ENCODE measurements at places on chromosomes 1 and 21.

DNA sequence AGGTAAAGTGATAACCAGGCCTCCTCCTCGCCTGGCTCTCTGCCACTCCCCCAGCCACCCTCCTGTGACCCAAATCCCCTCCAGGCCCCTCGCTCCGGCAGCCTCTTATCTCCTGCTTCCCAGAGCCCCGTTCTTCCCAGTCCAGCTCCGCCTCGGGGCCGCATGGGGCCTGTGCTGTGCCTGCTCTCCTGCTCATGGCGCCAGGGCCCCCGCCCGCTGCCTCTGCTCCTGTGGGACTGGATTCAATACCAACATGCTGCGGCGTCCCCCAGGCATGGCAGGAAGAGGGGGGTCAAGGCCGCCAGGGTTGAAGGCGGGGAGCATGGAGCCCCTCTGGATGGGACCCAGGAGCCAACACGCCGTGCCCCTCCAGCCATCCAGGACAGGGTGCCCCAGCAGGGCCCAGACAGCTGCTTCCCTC lies 213.0 kb upstream of the VAMP3 start:
- DNase-seq, result no peak

- no peak for DNase-seq
Observed at GRCh38 chr21:45945066-45945867, 36.3 kb upstream of the COL6A1 start.

- DNase-seq, result no peak
Observed at GRCh38 chr1:187516874-187517273, 688.1 kb downstream of the PLA2G4A start.

DNA sequence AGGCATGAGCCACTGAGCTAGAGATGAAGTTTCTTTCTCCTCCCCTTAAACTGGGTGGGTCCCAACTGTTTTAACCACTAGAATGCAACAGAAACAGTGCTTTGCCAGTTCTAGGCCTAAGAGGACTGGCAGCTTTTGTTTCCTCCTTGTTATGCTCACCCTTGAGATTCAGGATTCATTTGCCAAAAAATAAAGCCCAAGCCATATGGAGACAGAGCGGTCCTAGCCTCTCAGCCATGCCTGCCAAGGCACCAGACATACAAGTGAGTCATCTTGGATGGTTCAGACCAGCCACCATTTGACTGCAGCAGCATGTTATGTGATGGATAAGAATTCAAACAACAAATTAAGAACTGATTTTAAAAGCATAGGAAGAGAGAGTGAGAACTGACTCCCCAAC lies 38.1 kb upstream of the STUM start:
- DNase-seq, result no peak

DNA sequence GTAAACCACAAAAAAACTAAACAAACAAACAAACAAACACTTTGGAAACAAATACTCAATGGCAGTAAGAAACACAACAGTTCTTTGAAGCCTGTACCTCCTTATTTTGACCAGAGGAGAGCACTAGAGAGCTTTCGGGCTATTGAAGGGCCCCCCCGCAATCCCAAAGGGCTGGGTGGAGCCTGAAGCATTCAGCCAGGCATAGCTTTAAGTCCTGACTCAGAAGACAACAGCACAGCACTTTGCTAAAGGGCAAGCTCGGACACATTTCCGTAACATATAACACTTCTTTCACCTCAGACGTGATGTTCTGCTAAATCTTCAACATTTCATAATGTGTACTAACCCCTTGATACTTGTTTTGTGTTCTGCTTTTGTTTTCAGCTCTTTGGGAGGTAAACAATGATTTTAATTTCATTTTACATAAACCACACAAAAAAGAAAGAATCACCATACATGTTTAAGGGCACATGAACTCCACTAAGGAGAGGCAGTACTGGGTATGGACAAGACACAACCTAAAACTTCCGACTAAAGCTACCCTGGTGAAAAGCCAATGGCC lies 9.7 kb upstream of the SHCBP1L start:
- DNase-seq, result peak; percentile 51

GRCh38 chr1:225845571-225846259 lies 35.8 kb downstream of the EPHX1 start:
- peak; percentile 77 for DNase-seq

- DNase-seq, result peak; percentile 37
Observed at GRCh38 chr1:175221557-175222175, 29.1 kb upstream of the KIAA0040 start.

DNA sequence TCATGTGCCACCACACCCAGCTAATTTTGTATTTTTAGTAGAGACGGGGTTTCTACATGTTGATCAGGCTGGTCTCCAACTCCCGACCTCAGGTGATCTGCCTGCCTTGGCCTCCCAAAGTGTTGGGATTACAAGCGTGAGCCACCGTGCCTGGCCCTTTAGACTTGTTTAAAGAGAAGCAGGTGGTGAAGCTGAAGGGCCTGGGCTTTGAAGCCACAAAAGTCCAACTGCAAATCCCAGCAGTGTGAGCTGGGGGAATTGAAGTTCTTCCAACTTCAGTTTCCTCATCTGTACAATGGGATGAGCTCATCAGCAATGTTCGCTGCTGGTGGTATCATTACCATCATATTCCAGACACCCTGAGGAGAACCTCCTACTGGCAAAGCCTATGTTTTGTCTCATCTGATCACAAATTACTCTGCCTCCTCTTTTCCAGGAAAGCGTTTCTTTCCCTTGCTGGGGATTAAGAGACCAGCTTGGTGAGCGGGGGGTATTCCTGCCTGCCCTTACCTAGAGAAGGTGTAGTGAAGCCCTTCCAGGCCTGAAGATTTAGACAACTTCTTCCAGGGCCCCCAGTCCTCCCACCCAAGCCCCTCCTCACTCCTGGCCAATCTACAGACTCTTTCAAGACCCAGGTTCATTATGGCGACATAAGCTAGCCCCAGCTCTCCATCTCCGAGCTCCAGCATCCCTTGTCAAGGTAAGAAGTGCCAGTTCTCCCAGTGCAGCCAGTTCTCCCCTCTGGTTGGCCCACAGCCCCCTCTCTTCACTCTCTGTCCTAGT lies 2.4 kb upstream of the SHISA4 start:
- DNase-seq, result no peak

DNA sequence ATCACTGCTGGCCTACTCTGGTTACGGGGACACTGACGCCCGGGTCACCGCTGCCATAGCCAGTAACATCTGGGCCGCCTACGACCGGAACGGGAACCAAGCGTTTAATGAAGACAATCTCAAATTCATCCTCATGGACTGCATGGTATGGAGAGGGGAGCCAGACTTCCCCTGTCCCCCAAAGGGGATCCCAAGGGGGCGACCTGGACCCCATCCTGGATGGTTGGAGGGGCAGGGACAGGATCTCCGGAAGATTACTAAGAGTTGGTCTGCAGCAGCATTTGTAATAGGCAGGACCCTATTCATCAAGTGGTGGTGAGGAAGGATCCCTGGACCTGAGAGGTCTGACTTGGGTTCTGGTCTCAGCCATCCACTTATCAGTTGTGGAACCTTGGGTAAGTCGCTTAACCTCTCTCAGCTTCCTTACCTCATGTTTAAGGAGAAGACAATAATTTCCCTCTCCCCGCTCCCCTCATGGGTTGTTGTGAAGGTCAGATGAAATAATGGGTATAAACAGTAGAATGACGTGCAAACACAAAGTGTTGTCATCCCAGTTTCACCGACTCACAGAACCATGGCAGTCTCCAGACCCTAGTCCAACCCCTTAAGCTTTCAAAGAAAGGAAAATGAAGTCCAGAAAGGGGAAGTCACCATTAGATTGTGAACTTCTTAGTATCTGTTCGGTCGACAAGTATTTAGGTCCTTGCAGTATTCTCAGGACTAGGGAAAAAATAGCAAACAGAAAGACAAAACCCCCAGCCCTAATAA lies 883 bp downstream of the LAMTOR2 start:
- no peak for DNase-seq

DNA sequence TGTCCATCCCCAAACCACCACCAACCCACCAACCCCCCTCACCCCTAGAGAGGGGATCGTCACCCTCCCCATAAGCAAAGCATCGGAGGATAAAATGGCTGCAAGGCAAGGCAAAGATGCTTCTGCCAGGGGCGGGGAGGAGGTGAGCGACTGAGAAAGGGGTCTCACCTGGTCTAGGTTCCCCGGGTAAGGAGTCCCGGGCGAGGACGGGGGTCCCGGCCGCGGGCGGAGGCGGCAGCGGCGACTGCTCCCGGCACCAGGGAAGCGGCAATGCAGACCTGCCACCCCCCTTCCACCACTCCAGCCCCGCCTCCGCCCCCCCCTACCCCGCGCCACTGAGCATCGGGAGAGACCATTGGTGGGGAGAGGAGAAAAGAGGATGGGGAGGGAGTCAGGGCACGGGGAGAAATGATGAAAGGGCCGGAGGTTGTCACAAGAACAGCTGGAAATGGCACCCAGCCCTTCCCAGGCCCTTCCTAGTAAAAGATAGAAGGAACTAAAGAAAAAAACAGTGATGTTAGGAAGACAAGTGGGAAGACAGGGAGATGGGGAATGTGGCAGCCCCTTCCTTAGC lies at the start of gene SV2A:
TSS of gene SV2A (minus strand) at position 274 of the 574 bp plus-strand sequence. CDS start 4,004 bp downstream, outside the sequence.
- peak; percentile 29 for DNase-seq

- DNase-seq, result no peak
Observed at GRCh38 chr1:91877574-91878208, 8.3 kb downstream of the TGFBR3 start.

GRCh38 chr1:75932304-75932703 lies at the start of gene ASB17:
Gene ASB17, minus strand, starts transcription at chr1:75932404. Its CDS starts 113 bp downstream, at chr1:75932291.
- DNase-seq, result no peak

GRCh38 chr1:204868340-204868700 lies 2.3 kb upstream of the NFASC start:
- DNase-seq, result no peak

- peak; percentile 9 for DNase-seq
Observed at GRCh38 chr1:225746361-225747179, 31.1 kb upstream of the SRP9 start.

DNA sequence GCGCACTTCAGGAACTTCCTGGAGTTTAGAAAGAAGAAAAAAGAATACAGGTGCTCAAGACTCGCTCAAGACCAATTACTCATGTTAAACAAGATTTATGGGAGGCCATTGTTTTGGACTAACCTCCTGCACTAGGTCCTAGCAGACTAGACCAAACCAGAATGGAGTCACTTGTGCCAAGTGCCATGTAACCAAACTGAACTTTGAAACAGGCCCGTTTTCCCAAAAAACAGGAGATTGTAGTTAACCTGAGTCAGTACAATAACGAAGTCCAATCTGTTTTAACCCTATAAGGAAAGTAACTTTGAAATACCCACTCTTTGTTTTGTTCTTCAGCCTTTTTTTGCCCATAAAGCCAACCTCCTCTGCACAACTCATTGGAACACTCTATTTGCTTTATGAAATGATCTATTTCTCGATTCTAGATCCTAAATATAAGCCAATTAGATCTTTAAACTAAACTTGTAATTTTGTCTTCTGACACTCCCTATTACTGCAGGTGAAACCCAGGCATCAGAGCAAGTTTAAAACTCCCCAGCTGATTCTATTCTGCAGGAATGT lies 695 bp upstream of the NTPCR start:
- DNase-seq, result no peak

Data from endothelial cell (in vitro differentiated cells).